ENCODE measurements at places on chromosomes 1 and 21.
A peak's percentile ranks its signal among the peaks of the same experiment; 100 is the strongest.

- peak; percentile 19 for DNase-seq
These were observed 44.1 kb downstream of the UCK2 start for GRCh38 chr1:165871311-165872067.

- DNase-seq: no peak
These were observed 25.9 kb upstream of the TARDBP start for GRCh38 chr1:10986525-10986890.

DNA sequence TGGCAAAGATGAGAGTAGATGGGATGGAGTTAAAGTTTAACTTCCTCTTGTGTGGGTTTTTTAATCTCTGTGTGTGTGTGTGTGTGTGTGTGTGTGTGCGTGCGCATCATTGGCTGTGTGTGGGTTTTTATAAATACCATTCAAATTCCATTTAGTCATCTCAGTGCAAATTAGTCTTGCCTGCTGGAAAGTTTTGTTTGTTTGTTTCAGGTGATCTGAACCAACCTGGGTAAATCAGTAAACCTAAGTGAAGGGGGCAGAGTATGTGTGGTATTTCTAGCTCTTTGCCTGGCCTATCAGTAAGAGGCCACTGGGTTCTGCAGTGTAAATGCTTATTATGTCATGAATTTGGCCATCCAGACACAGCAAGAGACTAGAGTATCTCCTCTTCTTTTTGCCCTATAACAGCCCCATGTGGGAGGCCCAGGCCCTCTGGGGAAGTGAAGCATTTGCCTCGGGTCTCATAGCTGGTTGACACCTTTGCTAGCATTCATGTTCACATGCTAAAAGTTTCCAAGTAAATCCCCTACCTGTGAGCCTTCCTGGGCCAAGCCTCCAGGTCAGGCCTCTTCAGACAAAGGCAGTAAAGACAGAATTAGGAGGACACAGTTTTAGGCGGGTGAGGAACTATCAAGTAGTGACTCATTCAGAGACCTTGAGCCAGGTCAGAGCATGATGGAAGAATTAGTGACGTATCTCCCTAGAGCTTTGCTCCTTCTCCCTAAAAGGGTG is 14.7 kb downstream of the INTS3 start:
- no peak for DNase-seq

GRCh38 chr21:31363720-31364119 is 19.7 kb upstream of the TIAM1 start:
- DNase-seq: no peak

Measured in bone marrow (tissue), 2 donors.